ENCODE measurements at places on chromosomes 16 and 17. TPM values are rescaled to one million over a fixed set of nuclear protein-coding genes. Genes with fewer than 3 reads are reported as not detected.

The BRIP1 gene
- total RNA-seq, result 0.48 TPM

The GP2 gene
- total RNA-seq, result 1.9 TPM

DNA sequence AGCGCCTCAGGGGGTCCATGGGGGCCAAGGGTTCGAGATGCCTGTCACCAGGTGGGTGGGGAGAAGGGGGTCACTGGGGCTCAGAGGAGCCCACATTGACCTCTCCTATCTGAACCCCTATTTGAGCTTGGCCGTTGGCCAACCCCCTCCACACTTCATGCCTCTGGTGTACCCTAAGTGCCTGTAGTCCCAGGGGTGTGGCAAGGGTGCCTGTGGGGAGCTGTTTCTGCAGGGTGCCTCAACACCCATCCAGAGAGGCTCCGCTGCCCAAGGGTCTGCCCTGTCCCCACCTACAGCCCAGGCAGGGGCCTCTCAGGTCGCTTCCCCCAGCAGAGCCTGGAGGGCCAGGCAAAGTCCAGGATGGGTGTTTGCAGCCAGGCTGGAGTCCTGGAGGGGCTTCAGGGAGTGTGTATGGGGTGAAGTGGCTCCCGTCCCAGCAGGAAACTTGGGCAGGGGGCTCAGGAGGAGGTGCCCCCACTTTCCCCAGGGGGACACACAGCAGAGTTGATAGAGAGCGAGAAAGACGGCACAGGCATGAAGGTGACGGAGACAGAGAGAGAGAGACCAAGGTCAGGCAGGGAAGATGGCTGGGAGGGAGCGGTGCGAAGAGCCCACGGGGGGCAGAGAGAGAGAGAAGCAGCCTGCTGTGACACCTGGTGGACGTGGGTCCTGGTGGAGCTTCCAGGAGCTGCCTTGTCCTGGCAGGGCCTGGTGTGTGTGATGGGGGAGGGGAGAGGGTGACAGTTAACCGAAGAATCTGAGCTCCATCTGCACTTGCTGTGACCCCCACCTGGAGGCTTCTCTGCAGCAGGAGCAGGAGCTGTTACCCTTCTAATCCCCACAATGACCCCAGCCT lies at the start of gene SEPTIN12:
SEPTIN12 (minus strand) TSS at position 719 of the 856 bp plus-strand sequence; CDS start at position 19, 700 bp downstream.
- DNase-seq, result no peak

DNA sequence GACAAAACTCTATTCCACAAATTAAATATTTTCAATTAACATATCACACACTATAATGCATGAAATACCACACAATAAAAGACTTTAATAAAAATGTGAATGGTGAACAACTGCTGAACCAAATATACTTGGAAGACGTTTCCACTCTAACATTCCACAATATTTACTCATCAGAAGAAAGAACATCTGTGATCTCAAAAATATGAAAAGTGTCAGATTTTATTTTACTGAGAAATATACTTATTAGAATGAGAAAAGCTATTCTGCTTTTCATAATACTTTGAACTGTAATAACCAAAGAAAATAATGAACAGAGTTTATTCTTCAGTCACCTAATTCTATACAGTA lies 181.8 kb upstream of the AXIN2 start:
- DNase-seq, result no peak

DNA sequence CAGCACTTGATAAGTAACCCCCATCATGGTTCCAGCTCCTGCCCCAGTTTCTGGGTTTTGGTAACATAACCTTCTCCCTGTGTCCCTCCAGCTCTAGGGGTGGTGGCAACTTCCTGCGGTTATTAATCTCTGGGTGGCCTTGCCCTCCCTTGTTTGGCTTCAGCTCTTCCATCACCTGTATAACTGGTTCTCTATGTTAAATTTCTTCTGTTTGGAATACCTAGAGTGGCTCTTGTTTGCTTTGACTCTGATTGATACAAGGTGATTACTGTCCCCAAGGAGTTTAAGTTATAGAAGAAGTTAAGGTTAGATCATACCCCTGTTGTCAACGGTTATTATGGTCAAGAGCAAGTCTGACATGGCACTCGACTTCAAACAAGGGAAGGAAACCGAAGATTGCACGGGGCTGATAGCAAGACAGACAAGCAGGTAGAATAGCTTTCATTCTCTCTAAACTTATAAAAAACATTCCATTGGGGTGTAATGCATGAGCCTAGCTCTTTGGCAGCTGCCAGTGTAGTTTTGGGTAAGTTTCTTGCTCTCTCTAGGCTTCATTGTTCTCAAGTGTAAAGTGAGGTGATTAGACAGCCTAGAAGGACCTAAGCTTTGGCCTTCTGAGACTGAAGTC lies 11.0 kb upstream of the CCR7 start:
- no peak for DNase-seq
